ENCODE measurements at places on chromosomes 11 and 22.

- DNase-seq, result no peak
Measured at GRCh38 chr11:25293166-25293565, 796.3 kb downstream of the LUZP2 start.

GRCh38 chr11:47867823-47868222 is 19.7 kb upstream of the NUP160 start:
- DNase-seq, result no peak

DNA sequence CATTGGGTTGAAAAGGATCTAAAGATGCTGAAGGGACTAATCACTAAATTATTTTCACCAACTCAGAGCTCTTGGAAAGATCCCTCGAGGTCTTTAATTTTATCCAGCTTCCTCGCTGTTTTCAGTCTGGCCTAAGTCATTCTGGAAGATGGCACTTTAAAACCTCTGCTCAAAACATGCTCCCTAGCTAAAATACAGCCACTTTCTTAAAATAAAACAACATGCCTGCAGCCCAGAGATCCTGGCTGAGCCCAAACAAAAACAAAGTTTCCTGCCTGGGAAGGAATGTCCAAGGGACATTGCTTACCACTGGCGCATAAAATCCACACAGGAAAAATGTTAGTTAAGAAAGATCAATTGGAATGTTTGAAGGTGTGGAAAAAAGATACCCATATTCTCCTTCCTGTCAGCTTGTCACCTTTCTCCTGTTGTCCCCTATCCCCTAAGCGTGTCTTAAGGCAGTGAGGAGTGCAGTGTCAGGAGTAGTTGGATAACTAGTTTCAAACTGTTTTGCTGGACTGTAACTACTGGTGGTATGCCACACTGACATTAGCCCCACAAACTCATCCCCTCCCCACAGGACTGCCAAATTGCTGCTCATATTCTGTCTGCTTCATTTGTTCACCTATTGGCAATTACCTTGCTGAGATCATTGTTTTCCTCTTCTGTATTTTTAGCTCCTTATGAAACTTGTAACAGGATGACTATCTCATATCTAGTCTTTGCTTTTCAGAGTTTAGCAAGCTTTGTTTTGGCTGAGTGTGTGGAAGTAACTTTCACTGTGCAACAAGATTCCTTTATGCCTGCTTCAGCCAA is 108.3 kb upstream of the SESN3 start:
- no peak for DNase-seq

- no peak for DNase-seq
Measured at GRCh38 chr22:46625113-46625842, 5.1 kb downstream of the GRAMD4 start.

DNA sequence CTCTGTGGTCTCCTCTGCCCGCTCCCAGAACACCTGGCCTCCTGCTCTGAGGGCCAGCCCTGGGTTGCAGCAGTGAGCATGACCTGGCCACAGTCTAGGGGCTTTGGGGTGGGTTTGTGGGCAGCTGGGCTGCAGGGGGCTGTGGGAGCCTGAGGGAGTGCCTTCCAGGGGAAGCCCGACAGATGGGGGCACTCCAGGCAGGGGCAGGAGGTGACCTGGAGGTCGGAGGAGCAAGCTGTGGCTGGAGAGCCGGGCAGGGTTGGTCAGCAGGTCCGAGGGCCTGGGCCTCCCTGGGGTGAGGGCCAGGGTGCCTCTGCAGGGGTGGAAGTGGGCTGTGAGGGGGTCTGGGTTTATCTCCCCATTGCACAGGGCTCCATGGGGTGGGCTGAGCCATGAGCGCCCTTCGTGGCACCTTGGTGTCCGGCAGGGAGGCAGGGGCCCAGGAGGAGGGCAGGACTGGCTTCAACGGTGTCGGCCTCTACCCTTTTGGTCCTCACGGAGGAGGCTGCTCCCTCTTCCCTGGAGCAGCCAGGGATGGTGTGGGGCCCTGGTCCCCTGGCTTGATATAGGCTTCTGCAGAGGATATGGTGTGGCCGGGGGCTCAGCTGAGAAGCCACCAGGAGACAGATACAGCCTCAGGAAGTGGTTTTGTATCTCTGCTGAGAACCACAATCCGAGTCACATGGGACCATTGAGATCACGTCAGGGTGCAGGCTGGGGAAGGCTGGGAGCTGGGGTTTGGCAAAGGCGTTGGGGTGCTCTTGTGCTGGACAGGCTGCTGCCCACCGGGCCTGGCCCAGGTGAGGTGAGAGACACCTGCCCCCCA is 22.3 kb downstream of the KCNQ1 start:
- no peak for DNase-seq

All from amygdala (tissue), 56 donors.